GM23338 (cell line): ENCODE measurements at places on chromosomes 16 and 17. TPM values are rescaled to one million over a fixed set of nuclear protein-coding genes. Genes with fewer than 3 reads are reported as not detected.

Gene KRT31
- not detected in 2 replicates for polyA plus RNA-seq

Gene CCDC154
- 0.31 and 0.49 TPM in 2 replicates for polyA plus RNA-seq

Gene BIRC5
- polyA plus RNA-seq: 111 and 132 TPM in 2 replicates

Gene PRM1
- polyA plus RNA-seq: 1.2 and 2.1 TPM in 2 replicates

Gene EFNB3
- polyA plus RNA-seq: 4.2 and 4.5 TPM in 2 replicates

Gene SUZ12
- 20.2 and 22.3 TPM in 2 replicates for polyA plus RNA-seq

Gene CTU2
- polyA plus RNA-seq: 25.7 and 33.6 TPM in 2 replicates

Gene ZPBP2
- 0.28 TPM in 1 of 2 replicates, not detected in the other for polyA plus RNA-seq

Gene LPO
- 0.13 and 0.50 TPM in 2 replicates for polyA plus RNA-seq

Gene VAT1L
- 8.2 and 11.0 TPM in 2 replicates for polyA plus RNA-seq
